ENCODE measurements at places on chromosomes 3 and 15.

DNA sequence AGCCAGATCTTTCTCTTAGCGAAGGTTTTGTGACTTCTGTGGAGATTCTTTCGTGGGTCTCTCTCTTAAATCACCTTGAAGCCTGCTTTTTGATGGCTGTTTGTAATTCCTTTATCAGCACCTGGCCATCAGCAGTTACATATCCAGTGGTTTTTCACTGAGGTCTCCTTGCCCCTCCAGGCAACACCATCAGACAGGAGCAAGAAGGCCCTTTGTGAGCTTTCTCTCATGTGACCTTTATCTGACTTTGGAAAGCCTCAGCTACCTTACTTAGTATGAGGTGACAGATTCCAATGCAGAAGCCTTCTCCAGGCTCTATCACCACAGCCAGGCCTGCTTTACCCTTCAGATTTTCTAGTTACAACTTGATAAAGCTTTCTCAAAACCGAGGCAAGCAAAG is 30.0 kb upstream of the P3H2 start:
- DNase-seq, result no peak

DNA sequence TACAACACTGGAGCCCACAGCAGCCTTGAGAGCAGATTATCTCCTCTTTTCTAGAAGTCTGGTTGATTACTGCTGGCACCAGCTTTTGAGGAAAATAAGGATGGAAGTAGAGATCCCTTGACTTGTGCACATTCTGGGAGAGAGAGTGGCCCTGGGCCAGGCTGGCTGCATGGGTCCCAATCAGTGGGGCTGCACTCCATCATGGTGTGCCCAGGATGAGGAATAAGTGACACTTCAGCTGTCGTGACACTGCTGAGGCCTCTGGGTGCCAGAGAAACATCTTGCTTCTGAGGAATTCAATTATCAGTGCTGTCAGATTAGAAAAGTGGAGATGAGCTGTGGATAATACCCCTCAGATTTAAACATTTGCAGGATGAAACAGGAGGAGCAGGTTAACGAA is 9.1 kb downstream of the RAMAC start:
- no peak for DNase-seq

GRCh38 chr15:21260966-21261395 is 179.3 kb downstream of the POTEB3 start:
- no peak for DNase-seq

GRCh38 chr3:23836536-23837230 is 30.9 kb downstream of the UBE2E1 start:
- no peak for DNase-seq

- no peak for DNase-seq
These were observed 9.3 kb downstream of the OXTR start for GRCh38 chr3:8760091-8760490.

GRCh38 chr15:56356616-56357015 is 8.6 kb upstream of the TEX9 start:
- no peak for DNase-seq

DNA sequence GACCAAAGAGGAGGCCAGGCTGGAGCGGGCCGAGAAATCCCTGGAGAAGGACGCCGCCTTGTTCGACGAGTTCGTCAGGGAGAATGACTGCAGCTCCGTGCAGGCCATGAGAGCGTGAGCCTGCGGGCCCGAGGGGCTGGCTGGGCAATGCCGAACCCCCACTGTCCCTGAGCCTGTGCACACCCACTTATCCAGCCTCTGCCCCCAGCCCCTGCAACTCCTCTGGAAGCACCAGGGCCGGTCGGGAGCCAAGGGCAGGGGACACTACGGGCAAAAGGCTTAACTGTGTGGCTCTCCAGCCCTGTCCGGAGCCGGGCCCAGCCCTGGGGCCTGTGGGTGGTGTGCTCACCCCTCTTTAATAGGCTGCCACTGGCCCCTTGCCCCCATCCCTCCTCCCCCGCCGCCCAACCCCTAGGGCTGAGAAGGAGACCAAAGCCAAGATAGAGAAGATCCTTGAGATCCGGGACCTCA is 24.0 kb downstream of the CFAP100 start:
- DNase-seq, result no peak

DNA sequence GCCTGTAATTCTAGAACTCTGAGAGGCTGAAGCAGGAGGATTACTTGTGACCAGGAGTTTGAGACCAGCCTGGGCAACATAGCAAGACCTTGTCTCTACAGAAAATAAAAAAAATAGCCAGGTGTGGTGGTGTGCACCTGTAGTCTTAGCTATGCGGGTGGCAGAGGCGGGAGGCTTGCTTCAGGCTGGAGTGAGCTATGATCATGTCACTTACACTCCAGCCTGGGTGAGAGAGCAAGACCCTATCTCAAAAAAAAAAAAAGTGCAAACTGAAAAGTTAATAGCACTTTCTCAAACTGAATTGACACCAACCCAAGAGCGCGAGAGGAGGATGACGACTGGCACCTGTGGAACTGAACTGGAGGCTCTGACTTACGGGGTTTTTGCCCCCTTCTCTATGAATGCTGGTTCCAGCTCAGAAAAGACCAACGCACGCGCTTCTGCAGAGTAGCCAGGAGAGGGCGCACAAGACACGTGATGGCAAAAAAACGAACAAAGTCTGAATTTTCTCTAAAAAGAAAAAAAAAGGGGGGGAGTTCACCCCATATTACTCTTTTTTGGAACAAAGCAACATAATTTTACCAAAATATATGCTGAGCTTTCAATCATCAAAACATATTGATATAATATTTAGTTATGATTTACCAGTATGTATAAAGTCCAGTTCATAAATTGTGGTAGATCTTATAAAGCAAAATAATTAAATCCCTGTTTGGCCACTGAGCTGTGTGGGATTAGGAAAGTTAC is 23.7 kb downstream of the CFAP92 start:
- DNase-seq, result peak; percentile 43

DNA sequence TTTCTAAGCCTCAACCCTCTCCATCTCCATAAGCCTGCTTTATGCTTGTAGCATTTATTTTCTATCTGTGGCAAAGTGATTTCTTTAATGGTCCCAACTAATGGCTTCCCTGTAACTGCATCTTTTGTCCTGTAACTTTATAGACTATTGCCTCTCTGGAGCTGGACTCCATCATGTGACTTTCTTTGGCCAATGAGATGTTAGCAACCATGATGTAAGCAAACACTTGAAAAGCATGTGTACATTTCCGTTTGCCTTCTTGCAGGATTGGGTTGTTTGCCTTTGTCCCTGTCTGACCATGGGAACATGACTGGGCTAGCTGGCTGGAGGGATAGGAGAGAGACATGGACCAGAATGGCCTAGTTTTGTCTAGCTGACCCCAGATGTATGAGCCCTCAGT is 106.0 kb upstream of the LRIG1 start:
- no peak for DNase-seq

DNA sequence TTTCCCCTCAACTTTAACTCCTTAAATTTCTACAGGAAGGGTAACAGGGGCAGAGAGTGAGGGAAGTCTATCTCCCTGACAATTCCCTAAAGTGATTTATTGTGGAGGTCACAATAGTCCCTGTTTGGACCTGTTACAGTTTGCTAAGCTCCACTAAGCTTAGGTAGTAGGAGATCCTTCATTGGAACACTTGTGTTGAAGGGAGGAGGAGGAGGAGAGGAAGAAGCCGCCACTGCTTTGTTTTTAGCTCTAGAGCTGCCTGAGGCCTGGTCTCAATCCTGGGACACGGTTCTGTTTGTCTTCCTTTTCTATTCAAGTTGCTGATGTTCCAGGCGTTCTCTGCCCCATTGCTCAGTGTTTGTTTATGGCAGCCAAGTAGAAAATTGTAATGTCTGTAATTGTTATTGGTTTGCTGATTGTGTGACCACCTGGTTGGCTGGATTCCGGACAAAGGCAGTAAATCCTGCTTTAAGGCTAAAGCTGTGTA is 48.4 kb downstream of the HES1 start:
- DNase-seq, result no peak

DNA sequence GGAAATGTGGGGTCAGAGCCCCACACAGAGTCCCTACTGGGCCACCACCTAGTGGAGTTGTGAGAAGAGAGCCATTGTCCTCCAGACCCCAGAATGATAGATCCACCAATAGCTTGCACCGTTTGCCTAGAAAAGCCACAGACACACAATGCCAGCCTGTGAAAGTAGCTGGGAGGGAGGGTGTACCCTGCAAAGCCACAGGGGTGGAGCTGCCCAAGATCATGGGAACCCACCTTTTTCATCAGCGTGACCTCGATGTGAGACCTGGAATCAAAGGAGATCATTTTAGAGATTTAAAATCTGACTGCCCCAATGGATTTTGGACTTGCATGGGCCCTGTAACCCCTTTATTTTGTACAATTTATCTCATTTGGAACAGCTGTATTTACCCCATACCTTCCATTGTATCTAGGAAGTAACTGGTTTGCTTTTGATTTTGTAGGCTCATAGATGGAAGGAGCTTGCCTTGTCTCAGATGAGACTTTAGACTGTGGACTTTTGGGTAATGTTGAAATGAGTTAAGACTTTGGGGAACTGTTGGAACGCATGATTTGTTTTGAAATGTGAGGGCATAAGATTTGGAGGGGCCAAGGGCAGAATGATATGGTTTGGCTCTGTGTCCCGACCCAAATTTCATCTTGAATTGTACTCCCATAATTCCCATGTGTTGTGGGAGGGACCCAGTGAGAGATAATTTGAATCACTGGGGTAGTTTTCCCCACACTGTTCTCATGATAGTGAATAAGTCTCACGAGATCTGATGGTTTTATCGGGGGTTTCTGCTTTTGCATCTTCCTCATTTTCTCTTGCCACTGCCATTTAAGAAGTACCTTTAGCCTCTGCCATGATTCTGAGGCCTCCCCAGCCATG is 49.0 kb downstream of the CD200 start:
- no peak for DNase-seq

DNA sequence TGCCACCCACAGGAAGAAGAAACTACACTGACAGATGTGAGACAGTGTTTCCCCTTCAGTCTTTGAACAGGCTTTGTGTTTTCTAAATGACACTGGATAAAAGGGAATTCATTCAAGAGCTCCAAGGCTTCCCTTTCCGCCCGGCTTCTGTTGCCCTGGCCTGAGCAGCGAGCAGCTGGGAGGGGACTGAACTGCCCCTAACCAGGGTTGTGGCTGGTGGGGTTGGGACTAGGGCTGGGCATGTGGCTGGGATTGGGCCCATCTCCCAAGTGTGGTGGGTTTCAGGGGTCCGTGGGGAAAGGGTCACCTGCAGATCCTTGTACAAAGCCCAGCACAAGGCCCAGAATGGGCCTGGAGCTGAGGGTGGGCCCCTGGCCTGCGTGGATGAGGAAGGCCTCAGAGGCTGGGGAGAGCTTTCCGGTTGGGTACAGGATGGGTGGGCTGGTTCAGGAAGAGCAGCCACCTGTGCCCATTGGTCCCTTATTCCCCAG is 10.4 kb downstream of the VILL start:
- no peak for DNase-seq

- no peak for DNase-seq
These were observed 160.4 kb downstream of the UACA start for GRCh38 chr15:70602834-70603560.

- peak; percentile 14 for DNase-seq
These were observed 105.5 kb downstream of the PYDC2 start for GRCh38 chr3:191566469-191566868.

- no peak for DNase-seq
These were observed 102.9 kb upstream of the CHRM5 start for GRCh38 chr15:33865416-33865815.

GRCh38 chr15:76576523-76577279 is 240.1 kb downstream of the ISL2 start:
- no peak for DNase-seq

- DNase-seq, result no peak
These were observed 300.3 kb downstream of the TAFA4 start for GRCh38 chr3:68631850-68632545.

DNA sequence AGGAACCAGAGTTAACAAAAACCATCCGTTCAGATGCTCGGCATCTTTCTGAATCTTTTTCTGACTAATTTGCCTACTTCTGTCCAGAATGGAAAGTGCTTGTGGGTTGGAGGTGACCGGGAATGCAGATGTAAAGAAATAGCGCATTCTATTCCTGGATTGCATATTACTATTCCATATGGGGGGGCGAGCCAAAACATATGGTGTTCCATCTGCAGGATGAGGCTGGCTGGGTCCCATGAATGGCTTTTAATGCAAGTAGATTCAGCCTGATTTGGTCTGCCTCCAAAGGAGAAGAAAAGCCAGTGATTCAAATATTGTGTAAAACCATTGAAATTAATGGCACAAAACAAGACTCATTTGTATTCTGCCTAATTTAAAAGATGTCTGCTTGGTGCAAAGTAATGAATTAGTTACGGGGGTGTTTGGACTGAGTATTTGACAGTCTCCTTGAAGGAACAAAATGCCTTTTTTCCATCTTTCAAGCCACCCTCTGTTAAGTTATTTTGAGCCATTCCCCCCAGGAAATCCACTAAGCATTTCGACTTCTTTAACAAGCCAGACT is 99.0 kb downstream of the ST8SIA2 start:
- DNase-seq, result no peak

GRCh38 chr3:71210257-71211007 is 373.1 kb downstream of the FOXP1 start:
- DNase-seq, result no peak

DNA sequence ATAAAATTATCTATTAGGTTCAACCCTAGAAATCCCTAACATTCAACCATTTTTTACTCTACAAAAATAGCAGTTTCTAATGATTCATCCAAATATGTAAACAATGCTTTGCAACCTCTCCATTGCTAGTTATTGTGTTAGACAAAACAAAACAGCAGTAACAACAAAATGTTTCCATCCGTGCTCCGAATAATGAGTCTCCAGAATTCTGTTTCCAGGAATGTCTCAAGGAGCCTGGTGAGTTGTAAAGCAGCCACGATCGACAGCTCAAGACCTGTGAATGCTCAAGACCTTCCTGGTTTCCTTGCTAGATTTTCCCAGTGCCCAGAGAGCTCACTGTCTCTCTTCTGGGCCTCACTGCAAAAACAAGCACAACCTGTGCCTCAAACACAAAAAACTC is 49.9 kb downstream of the CHRD start:
- DNase-seq, result no peak

DNA sequence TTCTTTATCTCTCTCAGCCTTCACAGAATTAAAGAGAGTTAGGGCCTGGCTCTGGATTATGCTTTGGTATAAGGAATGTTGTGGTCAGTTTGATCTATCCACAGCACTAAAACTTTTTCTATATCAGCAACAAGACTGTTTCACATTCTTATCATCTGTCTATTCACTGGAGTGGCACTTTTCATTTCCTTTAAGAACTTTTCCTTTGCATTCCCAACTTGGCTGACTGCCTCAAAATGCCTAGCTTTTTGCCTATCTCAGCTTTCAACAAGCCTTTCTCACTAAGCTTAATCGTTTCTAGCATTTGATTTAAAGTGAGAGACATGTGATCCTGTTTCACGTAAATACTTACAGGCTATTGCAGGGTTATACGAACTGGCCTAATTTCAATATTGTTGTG is 471.8 kb downstream of the GBE1 start:
- no peak for DNase-seq

- no peak for DNase-seq
These were observed 44.9 kb upstream of the FURIN start for GRCh38 chr15:90823455-90823974.

- DNase-seq, result no peak
These were observed 255.7 kb downstream of the CHL1 start for GRCh38 chr3:452221-452620.

GRCh38 chr15:68417897-68418296 is 14.1 kb downstream of the ITGA11 start:
- DNase-seq, result no peak
